ENCODE measurements at places on chromosomes 1 and 21.

DNA sequence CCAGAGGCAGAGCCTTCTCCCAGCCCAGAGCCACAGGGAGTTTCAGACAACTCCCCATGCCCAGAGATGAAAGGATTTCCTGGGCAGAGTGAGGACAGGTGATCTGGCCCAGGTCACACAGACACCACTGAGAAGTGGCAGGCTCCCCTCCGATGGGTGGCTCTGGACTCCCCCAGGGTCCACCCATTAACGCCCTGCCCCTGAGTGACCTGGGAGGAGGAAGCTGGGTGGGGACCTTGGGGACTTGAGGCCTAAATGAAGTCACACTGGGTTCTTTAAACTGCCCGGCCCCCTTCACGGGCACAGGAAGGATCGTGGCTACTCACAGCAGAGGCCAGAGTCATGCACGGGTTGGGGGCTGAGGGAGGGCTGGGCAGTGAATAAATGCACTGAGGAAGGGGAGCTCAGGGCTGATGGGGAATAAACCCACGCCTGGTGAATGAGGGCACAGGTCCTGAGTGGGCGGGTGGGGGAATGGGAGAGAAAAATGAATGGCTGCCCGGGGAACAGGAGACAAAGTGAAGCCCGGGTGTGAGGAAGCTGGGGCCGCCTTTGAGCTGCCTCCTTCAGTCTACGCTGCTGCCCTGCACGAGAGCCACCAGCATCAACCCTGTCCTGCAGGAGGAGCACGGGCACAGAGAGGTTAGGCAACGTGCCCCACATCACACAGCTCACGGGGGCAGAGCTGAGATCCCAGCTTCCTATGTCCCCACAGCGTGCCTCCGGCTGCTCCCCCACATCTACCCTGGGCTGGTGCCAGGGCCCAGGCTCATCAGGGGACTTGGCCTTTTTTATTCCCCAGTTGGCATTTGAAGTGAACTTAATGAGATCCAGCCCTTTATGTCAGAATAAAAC lies 404.3 kb downstream of the MATN1 start:
- DNase-seq: no peak

GRCh38 chr1:198734323-198735008 lies 95.6 kb downstream of the PTPRC start:
- DNase-seq: no peak

DNA sequence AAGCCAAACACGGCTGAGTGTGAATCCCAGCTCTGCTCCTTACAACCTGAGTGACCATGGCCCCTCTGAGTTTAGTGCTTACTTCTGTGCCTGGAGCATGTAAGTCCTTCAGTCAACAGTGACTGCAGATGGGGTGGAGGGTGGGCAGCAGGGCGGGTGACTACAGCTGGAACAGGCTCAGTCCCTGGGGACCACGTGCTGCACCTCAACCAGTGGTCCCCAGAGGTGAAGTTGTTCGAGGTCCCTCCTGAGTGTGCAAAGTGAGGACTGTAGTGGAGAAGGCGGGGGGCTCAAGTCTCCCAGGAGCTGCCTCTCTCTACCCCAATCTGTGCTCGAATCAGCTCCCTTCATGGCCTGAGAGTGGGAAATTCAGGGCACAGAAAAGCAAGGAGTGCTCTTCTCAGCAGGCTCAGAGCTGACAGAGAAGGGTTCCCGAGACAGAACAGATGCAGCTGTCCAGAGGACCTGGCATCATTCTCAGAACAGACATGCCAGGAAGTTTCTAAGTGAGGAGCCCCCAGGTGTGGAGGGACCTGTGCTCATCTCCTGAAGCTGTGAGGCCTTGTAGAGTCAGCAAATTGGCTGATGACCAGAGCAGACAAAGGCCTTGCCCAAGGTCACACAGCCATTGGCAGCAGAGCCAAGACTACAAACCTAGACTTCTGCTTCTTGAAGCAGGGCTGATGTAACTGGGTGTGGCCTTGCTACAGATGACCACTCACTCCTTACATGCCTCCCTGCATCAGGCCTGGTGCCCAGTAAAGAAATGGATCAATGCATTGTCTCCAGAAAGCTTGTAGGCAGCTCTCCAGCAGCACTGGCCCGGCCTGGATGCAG lies 61.7 kb upstream of the EDN2 start:
- no peak for DNase-seq

GRCh38 chr1:53982034-53982762 lies 35.8 kb downstream of the LDLRAD1 start:
- DNase-seq: no peak

- no peak for DNase-seq
These were observed 596.3 kb upstream of the CHRM3 start for GRCh38 chr1:238789916-238790667.

DNA sequence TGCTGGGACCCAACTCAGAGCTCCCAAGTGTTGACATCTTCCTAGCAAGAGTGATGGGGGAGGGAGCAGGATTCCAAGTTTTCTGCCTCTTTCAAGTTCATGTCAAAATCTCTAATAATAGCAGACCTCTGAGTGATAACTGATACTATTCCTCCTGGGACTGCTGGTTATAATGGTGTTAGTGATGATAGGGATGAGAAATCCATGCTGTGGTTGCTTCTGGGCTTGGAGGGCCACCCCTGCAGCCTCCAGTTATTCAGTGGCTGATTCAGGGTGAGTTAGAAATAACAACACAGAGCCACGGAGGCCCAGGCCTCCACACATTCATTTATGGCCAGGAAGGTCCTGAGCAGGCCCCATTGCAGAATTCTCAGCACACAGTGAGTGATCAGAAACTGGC lies 40.6 kb upstream of the ARTN start:
- no peak for DNase-seq

DNA sequence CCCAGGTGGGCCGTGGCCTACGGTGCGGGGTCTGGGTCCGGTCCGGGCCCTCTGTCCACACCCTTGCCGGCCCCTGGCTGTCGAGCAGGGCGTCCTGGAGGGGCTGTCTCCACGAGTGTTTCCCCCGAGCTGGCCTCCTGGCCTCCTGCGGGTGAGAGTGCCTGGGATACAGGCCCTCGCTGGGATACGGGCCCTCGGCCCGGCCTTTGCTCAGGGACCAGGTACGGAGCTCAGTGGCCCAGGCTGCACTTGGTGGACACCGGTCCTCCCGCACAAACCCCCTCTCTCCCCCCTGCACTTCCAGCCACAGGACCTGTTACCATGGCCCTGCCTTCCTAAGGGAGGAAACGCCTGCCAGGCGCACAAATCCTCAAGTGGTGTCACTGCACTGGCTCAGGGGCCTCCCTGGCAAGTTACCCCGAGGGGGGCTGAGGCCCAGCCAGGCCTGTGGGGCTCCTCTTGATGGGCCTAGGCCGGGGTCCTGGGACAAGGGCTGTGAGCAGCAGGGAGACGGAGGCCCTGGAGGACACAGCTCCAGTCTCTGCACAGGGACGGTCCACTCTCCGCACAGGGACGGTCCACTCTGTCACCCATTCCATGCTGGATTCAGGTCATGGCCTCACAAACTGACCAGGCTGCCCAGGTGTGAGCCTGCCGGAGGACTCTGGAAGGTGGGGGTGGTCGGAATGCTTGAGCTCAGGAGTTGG lies 18.2 kb upstream of the RNF223 start:
- no peak for DNase-seq

- no peak for DNase-seq
These were observed 9.6 kb downstream of the DENND2C start for GRCh38 chr1:114660238-114660637.

DNA sequence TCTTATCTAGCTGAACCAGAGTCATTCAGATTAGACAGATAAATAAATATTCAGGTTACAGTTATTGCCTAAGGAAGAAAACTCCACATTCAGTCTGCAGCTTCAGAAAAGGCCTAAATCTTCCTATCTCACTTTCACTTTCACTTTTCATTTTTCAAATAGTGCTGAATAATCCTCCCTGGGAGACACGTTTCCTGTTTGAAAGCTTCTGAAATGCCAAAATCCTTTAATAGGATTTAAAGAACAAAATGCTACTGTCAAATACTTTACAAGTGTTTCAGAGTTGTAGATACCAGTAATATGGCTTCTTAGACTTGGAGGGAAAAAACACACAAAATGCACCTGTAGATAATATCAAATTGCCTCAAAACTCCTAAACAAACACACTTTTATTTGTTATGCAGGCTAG lies 3.9 kb downstream of the PSMB2 start:
- no peak for DNase-seq

DNA sequence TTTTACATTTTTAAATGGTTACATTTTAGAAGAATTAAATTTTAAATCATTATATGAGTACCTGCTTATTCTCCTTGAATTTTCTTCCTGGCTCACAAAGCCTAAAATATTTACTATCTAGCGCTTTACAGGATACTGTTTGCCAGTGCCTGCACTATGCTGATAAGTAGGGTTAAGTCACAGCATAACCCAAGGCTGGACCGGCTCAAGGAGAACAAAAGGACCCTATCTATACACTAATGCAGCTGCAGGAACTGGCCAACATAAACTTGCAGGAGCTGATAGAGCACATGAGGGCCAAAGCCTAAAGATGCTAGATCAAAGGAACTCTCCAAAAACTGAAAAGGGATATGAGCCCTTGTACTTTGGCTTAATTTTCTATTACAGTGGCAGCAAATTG lies 1086.9 kb upstream of the TMPRSS15 start:
- no peak for DNase-seq

DNA sequence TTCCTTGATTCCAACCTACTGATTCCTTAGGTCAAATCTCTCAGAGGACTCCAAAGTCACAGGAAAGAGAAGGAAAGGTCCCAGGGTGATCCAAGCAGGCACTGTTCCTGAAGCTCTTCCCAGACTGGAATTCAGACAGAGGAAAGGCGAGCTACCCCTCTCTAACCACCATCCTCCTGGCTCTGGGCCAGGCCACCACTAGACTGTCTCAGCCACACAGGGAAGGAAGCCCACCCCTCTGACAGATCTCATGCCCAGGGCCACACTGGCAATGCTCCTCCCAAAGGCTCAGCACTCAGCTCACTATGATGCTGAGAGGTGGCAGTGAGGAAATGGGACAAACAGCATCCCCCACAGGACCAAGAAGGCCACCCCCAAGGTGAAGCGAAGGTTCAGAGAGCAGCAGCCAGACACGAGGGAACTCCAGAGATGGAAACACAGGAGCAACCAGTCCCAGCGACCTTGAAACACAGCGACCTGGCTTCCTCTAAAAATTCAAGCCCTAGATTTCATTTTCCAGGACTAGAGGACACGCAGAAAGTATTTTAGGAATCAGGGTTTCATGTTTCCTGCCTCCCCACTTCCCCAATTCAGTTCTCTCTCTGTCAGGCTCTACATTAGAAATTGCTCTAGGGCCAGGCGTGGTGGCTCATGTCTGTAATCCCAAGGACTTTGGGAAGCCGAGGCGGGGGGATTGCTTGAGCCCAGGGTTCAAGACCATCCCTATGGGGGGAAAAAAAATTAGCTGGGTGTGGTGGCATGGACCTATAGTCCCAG lies 18.8 kb downstream of the PIK3C2B start:
- DNase-seq: no peak

DNA sequence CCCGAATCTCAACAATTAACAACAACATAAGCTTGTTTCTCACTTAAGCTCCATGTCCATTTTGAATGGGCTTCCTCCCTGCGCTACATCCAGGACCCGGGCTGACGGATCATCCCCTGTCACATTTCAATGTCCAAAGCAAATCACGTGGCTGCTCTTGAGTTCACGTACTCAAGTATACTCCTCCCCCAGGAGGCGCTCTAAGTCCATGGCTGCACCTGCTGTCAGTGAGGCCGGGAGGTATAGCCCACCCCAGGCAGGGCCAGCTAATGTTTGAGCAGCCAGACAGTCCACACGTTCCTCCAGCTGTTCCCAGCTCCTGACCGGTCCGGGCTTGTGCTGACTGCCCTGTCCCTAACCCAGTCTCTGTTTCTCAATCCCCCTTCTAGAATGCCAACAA lies 220.8 kb downstream of the SLC35F3 start:
- no peak for DNase-seq

DNA sequence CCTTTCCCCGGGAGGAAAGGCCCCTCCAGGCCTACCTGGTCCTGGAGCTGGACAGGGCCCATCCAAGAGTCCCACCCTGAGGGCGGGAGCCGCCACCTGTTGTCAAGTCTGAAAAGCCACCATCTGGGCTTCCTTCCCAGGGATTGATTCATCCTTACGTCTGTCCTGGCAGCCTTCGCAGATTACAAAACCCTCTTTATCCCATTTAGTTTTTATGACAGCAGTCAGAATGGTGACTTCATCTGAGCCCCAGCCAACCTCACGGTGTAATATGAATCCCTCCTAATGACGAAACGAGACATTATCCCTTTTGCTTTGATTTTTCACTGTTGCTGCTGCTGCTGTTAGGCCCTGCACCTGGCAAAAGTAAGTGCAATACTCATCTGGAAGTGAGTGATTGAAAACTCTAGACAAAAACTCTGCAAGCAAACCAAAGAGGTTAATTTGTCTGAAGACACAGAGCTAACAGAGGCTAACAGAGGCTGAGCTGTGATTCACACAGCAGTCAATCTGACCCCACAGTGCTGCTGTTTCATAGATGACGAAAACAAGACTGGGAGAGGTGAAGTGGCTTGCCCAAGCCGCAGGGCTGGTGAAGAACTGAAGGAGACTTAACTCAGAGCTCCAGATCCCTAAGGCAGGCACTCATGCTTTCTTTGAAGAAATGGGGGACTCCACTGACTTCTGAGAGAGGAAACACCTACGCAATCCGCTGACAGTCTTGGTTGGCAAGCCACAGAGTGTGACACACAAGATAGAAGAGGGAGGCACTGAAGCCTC lies 30.0 kb upstream of the S100A7 start:
- DNase-seq: no peak

DNA sequence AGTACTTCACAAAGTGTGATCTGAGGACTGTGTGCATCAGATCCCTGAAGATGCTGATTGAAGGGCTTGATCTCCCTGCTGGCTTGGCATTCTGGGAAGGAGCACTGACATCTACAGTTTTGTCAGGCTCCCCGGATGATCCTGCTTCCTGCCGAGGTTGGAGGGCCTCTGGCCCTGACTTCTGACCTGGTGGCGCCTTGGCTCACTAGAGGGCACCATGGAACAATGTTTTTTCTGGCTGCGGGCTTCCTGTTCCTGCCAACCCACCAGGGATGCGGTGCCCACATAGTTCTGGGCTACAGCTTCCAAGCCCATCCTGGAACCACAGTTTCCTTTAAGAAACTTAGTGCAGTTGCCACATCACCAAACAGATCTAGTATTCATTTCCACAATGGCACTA lies 38.8 kb upstream of the RASAL2 start:
- no peak for DNase-seq

GRCh38 chr1:4660917-4661594 lies 6.6 kb downstream of the AJAP1 start:
- no peak for DNase-seq

DNA sequence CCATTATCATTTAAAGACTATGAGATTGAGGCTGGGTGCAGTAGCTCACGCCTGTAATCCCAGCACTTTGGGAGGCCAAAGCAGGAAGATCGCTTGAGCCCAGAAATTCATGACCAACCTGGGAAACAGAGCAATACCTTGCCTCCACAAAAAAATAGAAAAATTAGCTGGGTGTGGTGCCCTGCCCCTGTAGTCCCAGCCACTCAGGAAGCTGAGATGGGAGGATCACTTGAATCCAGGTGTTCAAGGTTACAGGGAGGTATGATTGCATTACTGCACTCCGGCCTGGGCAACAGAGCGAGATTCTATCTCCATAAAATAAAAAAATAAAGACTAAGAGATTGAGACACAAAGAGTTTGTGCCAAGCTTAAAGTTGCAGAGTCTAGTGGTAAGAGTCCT lies 537.0 kb downstream of the DPYD start:
- DNase-seq: no peak
